WTC11 (cell line): ENCODE measurements at places on chromosomes 12 and 14.

DNA sequence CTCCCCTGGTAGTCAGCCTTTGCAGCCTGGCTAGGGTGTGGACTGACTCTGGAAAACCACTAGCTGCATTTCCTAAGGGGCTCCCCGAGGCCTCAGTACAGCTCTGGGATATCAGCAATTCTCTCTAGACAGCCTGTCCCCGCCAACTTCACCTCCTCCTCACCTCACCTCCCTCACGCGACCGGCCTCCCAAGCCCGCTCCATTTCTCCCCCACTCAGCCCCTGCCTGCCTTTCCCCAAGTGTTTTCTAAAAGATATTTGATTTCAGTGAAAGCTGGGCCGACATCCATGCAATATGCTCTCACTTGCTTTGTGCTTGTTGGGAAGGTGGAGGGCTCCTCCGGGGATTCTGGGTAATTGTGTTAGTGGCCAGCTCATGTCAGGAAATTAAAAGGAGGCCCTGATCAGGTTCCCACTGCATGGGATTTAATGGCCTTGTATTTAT, 91.8 kb downstream of the ESRRB start:
- no peak for DNase-seq

DNA sequence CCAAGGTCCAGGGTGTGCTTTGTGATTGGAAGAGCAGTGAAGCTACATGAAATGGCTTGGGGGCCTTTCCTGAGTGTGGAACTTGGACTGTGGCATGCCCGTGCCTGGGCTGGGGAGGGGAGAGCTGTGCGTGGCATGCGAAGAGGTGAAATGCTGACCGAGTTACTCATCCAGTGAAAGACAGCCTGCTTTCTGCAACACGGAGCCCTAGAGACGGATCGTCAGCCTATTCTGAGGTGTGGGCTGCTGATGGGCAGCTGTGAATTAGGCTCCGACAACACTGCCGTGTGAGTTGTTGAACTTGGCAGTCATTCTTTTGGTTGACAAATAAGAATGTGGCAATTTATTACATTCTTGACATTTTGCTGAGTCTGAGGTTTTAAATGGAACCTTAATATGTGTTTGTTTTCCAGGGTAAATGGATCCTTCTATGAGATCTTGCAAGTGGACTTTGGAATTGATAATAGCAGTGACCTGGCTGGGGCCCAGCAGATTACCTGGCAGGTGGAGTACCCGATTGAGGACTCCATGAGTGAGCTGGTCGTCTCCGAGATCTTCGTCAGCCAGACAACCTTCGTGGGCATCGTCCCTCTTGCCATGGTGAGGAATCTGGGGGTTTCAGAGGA, 453.9 kb downstream of the AACS start:
- DNase-seq: no peak

DNA sequence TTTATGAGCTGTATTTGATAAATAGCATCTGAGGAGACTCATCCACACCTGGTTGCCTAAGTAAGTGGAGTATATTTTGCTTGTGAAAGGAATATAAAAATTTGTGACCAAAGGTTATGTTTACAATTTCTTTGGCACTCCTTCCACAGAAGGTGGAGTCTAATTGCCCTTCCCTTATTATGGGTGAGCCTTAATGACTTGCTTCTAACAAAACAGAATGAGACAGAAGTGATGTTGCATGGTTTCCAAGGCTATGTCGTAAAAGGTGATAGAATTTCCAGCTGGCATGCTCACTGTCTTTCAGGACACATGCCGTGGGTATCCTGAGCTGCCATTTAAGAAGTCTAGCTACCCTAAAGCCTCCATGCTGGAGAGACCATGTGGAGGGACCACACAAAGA, 116.8 kb upstream of the ABCD2 start:
- no peak for DNase-seq

DNA sequence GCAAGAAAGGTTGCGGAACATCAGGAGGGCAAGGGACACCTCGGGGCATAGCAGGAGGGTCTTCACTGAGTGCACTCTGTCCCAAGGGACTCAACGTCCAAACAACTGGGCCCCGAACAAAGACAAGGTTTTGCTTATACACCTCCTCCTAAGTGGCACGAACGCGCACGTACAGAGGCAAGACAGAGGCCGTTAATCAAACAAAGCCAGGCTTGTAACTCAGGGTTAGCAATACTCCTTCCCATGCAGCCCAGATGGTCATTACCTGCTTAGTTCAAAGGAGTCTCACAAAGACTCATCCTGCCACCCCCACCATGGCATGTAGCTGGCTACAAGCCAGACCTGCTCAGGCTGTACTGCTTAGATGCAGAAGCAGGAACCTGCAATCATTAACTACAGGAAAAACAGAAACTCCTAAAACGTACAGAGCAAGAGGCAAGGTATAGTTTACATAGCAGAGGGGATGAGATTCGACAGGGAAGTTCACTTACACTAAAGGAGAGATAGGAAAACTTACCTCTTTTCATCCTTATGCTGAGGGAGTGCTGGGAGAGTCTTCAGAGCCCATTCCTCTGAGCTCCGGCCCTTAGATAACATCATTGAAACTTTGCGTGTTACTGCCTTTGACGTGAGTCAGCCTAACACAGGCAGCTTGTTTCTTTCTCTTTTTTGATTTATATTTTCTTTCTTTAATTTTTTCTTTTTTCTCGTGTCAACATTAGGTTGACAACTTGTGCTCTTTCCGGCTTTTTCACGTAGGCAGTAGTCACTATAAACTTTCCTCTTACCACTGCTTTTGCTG, 1319.1 kb downstream of the TMEM121 start:
- no peak for DNase-seq

DNA sequence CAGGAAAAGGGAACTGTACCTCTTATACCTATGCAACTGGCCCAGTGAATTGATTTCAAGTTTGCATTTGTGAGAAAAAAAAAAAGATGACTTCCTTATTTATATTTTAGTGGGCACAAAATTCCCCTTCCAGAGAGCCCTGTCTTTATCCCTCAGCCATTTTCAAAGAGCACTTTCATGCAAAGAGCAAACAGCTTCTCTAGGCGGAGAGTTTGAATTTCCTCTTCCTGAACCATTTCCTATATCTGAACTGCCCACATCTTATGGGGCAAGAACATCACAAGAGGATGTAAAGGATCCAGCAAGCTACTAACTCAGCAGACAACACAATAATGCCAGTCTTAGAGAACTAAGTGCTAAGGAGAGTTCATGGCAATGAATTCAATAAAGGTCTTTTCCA, 22.3 kb upstream of the PLXNC1 start:
- no peak for DNase-seq

- no peak for DNase-seq
Measured at GRCh38 chr12:25005376-25005775, 56.5 kb upstream of the BCAT1 start.

DNA sequence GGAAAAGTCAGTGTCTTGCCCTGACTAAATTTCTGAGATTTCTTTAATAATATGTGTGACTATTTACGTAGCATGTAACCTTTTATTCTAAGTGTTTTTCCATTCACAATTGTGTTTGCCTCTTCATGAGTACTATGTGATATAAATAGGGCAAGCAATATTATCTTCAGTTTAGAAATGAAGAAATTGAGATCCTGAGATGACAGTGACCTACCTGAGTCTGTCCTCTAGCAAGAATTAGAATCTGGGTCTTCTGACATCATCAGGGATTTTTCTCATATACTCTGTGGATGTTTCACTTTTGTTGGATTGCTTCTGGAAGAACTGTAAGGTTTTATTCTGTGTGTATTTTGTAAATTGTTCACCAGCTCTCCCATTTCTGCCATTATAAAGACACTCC, 35.0 kb downstream of the TMTC2 start:
- no peak for DNase-seq

DNA sequence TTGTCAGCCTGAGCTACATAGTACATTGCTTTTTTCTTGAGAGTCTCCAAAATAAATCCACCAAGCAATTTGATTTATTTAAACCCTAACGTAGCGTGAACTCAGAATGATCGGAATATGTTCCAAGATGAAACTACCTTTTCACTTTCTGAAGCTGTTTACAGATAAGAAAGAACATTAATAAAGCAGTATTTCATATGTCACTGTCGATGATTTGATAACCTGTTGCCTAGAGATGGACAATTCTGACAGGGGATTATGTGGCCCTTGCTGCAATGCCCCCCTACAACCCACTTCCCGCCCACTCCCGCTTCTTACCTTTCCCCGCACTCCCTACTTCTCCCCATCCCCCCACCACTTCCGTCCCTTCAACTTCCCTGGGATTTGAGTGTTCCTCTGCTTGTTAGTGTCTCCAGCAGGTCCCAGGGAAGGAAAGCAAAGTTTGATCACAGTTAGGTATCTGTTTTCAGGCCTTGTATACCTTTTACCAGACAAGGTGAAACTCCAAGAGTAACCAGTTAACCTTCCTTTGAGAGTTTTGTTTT, 229.2 kb upstream of the HMGA2 start:
- peak; percentile 24 for DNase-seq

DNA sequence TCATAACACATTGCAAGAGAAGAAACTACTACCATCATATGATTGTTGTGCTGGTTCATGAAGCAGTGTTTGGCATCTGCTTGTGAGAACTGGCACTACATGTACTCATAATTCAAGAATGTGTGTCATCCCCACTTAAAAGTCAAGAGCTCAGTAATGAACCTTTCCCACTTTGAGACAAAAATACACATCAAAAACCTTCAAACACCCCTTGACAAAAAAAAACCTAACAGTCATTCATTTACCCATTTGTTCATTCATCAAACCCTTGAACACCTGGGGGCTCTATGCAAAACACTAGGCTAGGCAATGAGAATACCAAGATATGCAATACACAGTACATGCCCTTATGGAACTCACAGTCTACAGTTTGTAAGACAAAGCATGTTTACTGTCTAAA, 40.0 kb downstream of the KIF21A start:
- DNase-seq: no peak

DNA sequence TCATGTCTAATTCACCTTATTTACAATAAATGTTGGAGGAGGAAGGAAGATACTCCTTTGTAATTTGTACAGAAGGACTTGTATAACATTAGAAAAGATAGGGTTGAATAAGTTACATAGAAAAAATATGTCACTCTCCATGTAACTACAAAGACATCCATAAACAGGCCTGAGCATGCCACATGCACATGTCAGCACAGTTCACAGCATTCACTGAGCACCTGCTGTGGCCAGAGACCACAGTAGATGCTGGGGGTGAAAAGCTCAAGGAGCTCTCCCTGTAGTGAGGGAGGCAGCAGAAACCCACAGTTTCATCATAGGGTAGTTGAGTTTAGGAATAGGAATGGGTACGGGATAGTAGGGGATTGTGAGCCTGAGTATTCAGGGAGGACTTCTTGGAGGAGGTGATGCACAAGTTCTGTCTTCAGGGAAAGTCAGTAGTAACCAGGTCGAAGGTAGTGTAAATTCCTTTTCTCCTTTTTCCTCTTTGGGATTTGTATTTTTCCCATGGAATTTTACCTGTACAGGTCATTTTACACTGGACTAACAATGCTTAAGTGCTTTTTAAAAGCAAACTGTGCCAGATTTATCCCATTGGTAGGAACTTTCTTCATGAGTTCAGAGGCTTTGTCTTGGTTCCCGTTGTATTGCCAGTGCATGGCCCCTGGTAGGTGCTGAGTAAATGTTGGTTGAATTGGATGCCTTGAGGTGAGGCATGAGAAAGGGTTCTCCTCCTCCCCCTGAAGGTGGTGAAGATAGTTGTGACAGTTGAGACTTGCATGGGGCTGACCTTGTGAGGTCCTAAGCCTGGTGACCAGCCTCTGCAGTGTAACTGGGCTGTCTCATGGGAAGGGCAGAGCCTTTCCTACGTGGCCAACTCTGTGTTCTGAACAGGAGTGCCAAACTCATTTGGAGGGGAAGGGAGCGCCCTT, 20.2 kb downstream of the PRKCH start:
- no peak for DNase-seq

DNA sequence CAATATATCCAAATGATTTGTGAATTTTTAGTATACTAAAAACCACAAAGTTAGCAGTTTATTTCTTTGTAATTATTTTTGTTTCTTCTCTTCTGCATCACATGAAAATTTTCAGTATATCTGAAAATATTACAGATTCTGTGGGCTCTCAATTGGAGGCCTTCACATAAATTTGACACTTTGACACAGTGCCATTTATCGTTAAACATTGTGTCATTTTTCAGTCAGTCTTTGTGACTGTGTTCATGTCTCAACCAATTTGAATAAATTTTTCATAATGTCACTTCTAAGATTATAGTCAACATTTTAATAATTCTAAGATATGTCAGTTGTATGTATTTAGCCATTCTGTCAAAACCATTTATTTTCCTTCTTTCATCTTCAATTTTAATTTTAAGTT, 1303.0 kb downstream of the LRFN5 start:
- no peak for DNase-seq

DNA sequence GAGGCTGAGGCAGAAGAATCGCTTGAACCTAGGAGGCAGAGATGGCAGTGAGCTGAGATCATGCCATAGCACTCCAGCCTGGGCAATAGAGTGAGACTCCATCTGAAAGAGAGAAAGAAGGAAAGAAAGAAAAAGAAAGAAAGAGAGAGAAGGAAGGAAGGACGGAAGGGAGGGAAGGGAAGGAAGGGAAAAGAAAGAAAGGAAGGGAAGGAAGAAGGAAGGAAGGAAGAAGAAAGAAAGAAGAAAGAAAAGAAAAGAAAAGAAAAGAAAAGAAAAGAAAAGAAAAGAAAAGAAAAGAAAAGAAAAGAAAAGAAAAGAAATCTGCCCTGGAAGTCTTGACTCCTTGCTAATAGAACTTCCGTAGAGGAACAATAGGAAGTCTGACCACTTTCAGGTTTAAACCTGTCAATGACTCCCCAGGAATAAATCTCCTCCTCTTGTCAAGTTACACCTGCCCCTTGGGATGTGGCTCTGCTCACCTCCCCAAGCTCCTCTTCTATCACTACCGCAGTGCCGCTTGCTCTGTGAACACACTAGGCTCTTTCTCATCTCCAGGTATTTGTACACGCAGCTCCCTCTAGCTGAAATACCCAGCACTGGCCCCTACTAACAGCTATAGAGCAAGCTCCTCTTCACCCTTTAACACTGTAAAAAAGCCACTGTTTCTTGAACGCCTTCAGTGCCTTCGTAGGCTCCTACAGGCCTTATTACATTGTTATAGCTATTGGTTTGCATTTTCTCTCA, 773.1 kb upstream of the TBX3 start:
- DNase-seq: peak; percentile 56

- DNase-seq: no peak
Measured at GRCh38 chr12:54829511-54829910, 24.8 kb upstream of the MUCL1 start.

DNA sequence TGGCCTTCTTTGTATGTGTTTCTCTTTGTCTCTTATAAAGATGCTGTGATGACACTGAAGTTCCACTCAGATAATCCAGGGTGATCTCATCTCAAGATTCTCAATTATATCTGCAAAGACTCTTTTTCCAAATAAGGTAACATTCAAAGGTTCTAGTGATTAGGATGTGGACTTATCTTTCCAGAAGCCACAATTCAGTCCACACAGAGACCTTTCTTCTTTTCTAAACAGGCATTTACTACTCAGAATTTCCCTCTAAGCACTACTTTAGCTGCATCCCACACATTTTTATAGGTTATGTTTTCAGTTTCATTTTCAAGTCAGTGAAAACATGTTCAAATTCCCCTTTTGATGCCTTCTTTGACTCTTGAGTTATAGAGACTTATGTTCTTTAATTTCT, 9.0 kb upstream of the NKX2-1 start:
- no peak for DNase-seq

- DNase-seq: no peak
Measured at GRCh38 chr12:82176026-82176425, 182.2 kb downstream of the CCDC59 start.

GRCh38 chr14:90368946-90369721, 27.7 kb upstream of the CALM1 start:
- DNase-seq: no peak

GRCh38 chr12:110349096-110349495, 54.4 kb downstream of the ANAPC7 start:
- DNase-seq: no peak
